ENCODE measurements at places on chromosomes 6 and 20. TPM values are rescaled to one million over a fixed set of nuclear protein-coding genes. Genes with fewer than 3 reads are reported as not detected.

The CFAP61 gene
- not detected for total RNA-seq

The C20orf202 gene
- total RNA-seq, result 0.22 TPM

The CLDN20 gene
- not detected for total RNA-seq

The RAET1L gene
- total RNA-seq, result 2.3 TPM

The SLC17A2 gene
- total RNA-seq, result not detected

- no peaks in the 10 kb centered on the region for H3K36me3 ChIP-seq
- no peak overlapping the region for H3K4me3 ChIP-seq
- no peaks in the 10 kb centered on the region for H3K27me3 ChIP-seq
- H3K4me1 ChIP-seq, result no peaks in the 10 kb centered on the region
- DNase-seq, result no peak
- no peak overlapping the region for H3K27ac ChIP-seq
Observed at GRCh38 chr6:139497345-139497961, 123.0 kb upstream of the CITED2 start.

DNA sequence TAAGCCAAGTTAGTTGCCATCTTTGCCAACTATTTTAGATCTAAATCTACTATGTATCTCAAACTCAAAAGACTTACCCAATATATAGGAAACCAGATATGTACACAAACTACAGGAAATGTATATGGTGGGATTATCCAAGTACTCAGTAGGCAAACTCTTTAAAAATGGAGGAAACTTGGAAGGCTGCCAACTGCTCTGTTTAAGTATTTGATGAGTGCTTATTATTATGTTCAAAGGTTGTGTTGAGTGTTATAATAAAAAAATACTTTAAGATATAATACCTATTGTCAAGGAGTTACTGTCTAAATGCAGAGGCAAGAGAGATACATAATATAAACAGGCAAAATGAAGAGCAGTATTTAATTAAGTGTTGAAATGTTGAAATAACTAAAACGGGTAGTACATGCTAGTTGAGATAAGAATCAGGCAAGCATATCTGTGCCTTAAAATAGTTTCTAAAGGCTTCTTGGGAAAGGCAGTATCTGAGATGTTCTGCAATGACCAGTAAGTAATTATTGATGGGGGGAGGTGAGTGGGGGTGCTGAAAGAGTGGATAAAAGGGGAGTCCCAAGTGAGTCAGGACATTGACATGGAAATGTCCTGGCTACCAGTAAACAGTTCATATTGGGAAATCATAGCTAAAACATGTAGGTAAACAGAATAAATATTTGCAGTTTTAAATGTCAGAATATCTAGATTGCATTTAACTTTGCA is 6.5 kb upstream of the DST start:
- no peak for DNase-seq
- no peaks in the 10 kb centered on the region for H3K27me3 ChIP-seq
- peaks cover 54% of the 10 kb centered on the region for H3K4me1 ChIP-seq
- peak overlapping the region; percentile 90 for H3K27ac ChIP-seq
- H3K4me3 ChIP-seq, result peak overlapping the region; percentile 17

GRCh38 chr6:16316741-16317251 is 78.4 kb downstream of the GMPR start:
- no peak overlapping the region for H3K27ac ChIP-seq
- H3K27me3 ChIP-seq, result no peaks in the 10 kb centered on the region
- DNase-seq, result no peak
- no peak overlapping the region for H3K4me3 ChIP-seq

GRCh38 chr6:163665464-163665863 is 250.9 kb downstream of the QKI start:
- DNase-seq, result no peak
- H3K4me3 ChIP-seq, result no peak overlapping the region
- H3K4me1 ChIP-seq, result no peaks in the 10 kb centered on the region
- H3K27me3 ChIP-seq, result peaks cover under 1% of the 10 kb centered on the region
- no peaks in the 10 kb centered on the region for H3K36me3 ChIP-seq
- H3K27ac ChIP-seq, result no peak overlapping the region

DNA sequence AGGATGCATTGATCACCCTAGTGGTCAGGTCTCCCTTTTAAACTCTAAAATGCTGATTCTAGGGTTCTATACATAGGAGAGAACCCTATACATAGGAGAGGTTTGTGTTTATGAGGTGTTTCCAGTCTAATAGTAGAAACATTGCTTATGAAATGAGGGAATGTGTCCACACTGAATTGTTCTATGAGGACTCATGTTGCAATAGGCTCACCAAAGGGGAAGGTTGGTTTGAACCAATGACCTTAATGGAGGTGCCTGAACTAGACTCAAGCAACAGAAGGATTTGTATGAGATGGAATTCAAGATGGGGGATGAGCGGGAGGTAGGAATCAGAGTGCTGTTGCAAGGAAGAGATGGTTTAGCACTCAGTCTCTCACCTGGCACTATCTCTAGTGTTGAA is 33.5 kb upstream of the UBR2 start:
- H3K27me3 ChIP-seq, result no peaks in the 10 kb centered on the region
- H3K4me1 ChIP-seq, result no peaks in the 10 kb centered on the region
- DNase-seq, result no peak

DNA sequence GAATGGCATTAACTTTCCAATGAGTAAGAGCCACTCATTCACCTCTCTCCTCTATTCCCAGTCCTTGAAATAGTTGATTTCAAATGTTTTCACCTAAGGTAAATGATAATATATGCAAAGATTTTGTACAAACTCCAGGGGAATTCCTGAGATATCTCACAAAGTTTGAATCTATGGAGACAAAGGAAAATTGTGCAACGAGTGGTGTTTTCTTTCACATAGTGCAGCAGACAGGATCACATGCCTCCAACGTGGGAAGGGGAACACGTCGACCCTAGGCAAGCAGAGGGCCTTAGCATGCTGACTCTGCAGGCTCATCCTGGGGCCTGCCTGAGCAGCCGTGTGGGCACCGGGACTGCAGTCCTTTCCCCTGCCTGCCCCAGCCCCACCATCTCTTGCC is 195.6 kb upstream of the THBS2 start:
- H3K36me3 ChIP-seq, result peaks cover 7% of the 10 kb centered on the region
- peaks cover 36% of the 10 kb centered on the region for H3K4me1 ChIP-seq
- no peak overlapping the region for H3K27ac ChIP-seq
- no peaks in the 10 kb centered on the region for H3K27me3 ChIP-seq
- H3K4me3 ChIP-seq, result no peak overlapping the region
- no peak for DNase-seq

GRCh38 chr20:53157443-53158408 is 185.6 kb downstream of the TSHZ2 start:
- H3K4me1 ChIP-seq, result peaks cover 7% of the 10 kb centered on the region
- peak; percentile 75 for DNase-seq
- H3K36me3 ChIP-seq, result no peaks in the 10 kb centered on the region

- H3K27ac ChIP-seq, result peak overlapping the region; percentile 2
- peaks cover 65% of the 10 kb centered on the region for H3K4me1 ChIP-seq
- no peaks in the 10 kb centered on the region for H3K27me3 ChIP-seq
- no peak for DNase-seq
- no peak overlapping the region for H3K4me3 ChIP-seq
Observed at GRCh38 chr6:21101694-21102093, 491.9 kb upstream of the SOX4 start.
